ENCODE measurements at places on chromosomes 5 and 9.
A peak's percentile ranks its signal among the peaks of the same experiment; 100 is the strongest.

GRCh38 chr9:132160802-132161742, 786 bp upstream of the NTNG2 start:
- peak overlapping the region; percentile 74 for H3K4me3 ChIP-seq
- H3K27ac ChIP-seq, result no peak overlapping the region
- DNase-seq, result no peak
- no peaks in the 10 kb centered on the region for H3K36me3 ChIP-seq

DNA sequence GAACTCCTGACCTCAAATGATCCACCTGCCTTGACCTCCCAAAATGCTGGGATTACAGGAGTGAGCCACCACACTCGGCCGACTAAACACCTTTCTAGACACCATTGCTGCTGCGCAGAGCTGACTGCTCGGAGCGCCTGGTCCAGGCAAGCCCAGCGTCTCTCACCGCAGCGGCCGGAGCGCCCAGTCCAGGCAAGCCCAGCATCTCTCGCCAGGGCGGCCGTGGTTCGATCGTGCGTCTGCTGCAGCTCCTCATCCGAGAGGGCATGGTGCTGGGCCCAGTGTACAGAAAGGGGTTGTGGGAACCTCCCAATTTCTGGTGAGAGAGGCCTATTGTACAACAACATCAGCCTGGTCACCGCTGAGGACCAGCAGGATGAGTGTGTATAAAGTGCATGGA, 109.5 kb upstream of the RAPGEF1 start:
- H3K36me3 ChIP-seq, result no peaks in the 10 kb centered on the region
- no peak overlapping the region for H3K4me3 ChIP-seq
- no peaks in the 10 kb centered on the region for H3K4me1 ChIP-seq
- H3K27me3 ChIP-seq, result no peaks in the 10 kb centered on the region

- no peak overlapping the region for H3K4me3 ChIP-seq
- no peak overlapping the region for H3K27ac ChIP-seq
- DNase-seq, result no peak
- no peaks in the 10 kb centered on the region for H3K4me1 ChIP-seq
- H3K27me3 ChIP-seq, result no peaks in the 10 kb centered on the region
Measured at GRCh38 chr9:72465593-72465984, 55.8 kb upstream of the TMC1 start.

- H3K27me3 ChIP-seq, result no peaks in the 10 kb centered on the region
- no peak overlapping the region for H3K4me3 ChIP-seq
- no peak for DNase-seq
- H3K4me1 ChIP-seq, result peaks cover 22% of the 10 kb centered on the region
- no peaks in the 10 kb centered on the region for H3K36me3 ChIP-seq
Measured at GRCh38 chr5:61600945-61601511, 269.0 kb downstream of the ZSWIM6 start.

Data from left ventricle myocardium inferior (tissue), 1 donor.